GM18507 (cell line): ENCODE measurements at places on chromosomes 6 and 20.

DNA sequence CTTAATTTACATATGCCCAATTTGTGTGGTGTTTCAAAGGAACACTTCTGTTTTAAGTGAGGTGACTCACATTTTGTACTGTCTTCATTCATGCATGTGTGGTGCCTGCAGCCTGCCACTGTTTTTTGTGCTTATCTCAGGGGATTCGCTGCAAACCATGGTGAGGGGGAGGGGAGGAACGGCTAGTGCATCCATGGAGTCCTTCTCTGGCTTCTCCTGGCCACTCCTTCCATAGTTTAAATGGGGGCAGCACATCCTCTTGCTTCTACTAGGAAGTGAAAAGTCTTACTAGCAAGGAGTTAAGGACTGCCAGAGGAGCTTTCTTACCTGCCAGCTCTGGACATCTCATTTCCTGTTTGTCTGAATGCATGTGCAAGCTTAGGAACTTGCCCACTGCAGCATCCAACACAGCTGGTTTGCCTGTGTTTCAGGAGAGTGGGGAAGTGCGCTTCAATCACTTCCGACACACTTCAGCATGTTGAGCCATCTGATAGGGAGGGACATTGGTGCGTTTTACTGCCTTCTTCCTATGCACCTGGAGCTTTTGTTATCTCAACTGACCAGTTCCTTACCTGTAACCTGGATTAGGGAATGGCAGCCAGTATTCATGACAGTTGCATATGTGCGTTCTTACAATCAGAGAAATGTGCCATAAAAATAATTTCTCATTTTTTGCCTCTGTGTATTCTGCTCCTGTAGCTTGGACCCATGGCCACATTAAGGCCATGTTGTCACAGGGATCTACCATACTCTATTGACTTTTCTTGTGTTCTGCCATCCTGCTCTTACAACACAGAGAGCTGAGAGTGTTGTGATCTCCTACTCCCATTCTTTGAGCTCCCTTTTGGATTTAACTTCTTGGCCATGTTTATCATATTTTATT lies 211.3 kb downstream of the ARID1B start:
- no peak for DNase-seq

DNA sequence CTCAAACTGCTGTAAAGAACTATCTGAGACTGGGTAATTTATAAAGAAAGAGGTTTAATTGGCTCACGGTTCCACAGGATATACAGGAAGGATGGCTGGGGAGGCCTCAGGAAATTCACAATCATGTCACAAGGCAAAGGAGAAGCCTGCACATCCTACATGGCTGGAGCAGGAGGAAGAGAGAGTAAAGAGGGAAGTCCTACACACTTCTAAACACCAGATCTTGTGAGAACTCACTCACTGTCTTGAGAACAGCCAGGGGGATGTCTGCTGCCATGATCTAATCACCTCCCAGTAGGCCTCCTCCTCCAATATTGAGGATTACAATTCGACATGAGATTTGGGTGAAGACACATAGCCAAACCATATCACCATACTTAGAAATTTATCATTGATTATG lies 1307.0 kb upstream of the GJE1 start:
- no peak for DNase-seq

GRCh38 chr6:29958921-29959320 lies 16.6 kb downstream of the HLA-A start:
- DNase-seq = no peak

- no peak for DNase-seq
Observed at GRCh38 chr6:112957536-112957916, 610.4 kb downstream of the RFPL4B start.

GRCh38 chr6:158457616-158458278 lies 102.1 kb upstream of the TMEM181 start:
- no peak for DNase-seq
